ENCODE measurements at places on chromosomes 2 and 18.

- no peak for DNase-seq
Observed at GRCh38 chr18:29328932-29329331, 1152.0 kb upstream of the CDH2 start.

DNA sequence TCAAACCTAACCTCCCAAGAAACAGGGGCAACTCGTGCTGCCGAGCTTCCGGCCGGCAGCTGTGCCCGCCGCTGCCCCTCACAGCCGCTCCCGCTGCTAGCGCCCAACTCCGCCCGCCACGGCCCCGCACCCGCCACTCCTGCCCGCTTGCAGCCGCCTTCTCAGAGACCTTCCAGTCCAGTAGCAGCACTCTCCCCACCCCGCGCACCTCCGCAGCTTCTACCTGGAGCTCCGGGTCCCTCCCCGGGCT, 722 bp upstream of the C2orf15 start:
- no peak for DNase-seq

DNA sequence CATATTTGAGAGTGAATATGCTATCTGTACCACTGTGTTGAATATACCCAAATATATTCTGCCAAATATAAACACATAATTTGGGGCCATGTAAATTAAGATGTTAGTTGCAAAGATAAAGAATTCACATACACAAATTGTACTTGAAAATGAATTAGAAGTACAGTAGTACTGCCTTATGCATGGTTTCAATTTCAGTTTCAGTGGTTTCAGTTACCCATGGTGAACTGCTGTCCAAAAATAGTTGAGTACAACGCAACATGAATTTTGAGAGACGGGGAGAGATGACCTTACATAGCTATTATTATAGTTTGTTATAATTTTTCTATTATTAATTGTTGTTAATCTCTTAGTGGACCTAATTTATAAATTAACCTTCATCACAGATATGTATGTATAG, 1313.0 kb upstream of the FAM98A start:
- DNase-seq = no peak

GRCh38 chr2:1603059-1603458, 141.3 kb downstream of the PXDN start:
- no peak for DNase-seq

DNA sequence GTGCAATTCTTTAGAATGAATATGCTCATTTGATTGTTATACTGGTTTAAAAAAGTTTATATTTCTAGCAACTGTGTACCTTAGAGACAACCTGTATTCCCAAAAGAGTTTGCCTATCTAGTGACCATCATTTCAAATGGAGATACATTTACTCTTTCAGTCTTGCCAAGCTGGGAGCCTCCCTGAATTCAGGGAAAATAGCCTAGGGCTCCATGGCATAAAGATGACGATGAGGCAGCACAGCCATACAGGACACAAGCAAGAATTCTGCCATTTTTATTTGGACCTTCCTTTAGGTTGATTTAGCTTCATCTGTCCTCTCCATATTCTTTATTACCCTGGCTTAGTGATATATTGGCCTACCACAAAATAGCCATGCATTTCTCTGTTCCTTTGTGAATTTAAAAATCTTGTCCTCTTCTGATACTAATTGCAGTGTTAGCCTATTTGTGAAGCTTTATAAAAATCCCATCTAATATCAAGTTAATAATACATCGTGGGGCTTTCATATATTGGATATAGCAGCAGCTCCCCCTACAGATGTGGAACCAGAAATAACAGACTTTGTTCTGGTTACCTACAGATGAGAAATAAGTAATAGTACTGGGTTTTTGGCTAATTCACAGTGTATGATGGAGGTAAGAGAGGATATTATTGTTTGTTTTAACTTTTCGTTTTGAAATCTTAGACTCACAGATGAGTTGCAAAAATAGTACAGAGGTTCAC, 1661.9 kb upstream of the PIK3C3 start:
- DNase-seq = no peak

DNA sequence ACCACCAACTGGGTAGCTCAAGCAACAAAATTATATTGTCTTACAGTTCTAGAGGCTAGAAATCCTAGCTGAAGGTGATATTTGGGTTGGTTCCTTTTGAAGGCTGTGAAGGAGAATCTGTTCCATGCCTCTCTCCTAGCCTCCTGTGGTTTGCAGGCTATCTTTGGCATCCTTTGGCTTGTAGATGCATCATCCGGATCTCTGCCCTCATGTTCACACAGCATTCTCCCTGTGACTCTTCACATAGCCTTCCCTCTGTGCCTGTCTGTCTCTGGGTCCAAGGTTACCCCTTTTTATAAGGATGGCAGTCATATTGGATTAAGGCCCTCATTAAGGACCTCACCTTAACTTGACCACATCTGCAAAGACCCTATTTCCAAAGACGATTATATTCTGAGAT, 78.6 kb upstream of the MAP3K20 start:
- DNase-seq = no peak

DNA sequence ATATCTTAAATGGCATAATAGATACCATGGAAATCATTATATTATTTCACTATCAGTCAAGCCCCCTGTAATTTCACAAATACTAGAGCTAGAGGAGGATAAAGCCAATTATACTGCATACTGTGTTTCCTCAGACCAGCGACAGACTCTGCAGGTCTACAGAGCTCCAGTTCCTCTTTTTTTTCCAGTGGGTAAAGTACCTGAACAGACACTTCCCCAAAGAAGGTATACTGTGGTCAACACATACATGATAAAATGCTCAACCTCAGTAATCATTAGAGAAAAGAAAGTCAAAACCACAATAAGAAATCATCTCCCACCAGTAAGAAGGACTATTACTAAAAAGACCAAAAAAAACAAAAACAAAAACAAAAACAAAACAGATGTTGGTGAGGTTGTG, 44.6 kb downstream of the SCN7A start:
- no peak for DNase-seq

DNA sequence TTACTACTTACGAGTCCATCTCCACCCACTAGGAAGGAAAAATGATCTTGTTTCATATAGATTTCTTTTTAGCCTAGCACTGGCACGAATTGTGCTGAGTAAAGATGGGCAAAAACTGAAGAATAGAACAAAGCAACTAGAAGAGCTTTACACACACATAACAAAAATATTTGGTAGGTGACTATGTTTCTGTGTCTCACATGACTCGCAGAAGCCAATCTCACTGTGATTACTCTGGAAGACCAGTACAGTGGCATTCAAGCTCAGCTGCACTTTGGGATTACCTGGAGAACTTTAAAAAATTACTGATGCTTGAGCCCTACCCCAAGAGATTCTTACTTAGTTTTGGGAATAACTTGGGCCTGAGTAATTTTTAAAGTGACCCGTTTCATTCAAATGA, 378.7 kb downstream of the METTL4 start:
- DNase-seq = no peak

DNA sequence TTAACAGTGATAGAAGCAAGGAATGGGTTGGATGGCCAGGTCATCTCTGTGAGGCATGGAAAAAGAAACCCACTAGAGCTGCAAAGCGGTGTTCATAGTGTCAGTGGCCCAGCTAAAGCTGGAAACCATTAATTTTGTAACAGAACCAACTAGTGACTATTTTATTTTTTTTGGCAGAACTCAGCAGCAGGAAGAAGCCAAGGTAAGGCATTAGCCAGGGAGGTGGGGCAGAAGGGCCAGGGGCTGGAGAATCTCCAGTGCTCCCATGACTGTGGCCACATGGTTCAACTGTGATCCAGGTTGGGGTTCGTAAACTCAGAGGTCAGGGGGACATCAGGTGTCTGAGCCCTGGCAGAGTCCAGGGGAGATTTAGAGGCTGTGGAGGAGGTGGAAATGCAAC, 25.9 kb upstream of the YES1 start:
- no peak for DNase-seq

- DNase-seq = no peak
Observed at GRCh38 chr18:9549405-9549804, 65.0 kb downstream of the PPP4R1 start.

GRCh38 chr2:107222466-107222865, 336.5 kb upstream of the ST6GAL2 start:
- no peak for DNase-seq

DNA sequence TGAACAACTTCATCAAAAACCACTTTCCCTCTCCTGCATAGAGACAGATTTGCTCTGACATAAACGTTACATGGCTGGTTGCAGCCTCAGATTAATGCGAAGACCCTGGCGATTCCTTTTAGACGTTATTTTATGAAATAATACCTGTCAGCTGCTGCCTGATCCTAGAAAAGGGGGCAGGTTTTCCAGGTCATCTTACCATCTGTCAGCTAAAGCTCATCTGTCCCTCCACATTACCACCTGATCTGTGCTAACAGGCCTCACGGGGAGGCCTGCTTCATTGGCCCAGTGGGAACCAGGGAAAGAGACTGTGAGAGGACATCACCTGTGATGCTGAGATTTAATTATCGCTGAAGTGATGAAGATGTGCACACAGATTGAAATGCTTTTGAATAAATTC, 261.0 kb downstream of the ARHGAP15 start:
- no peak for DNase-seq

GRCh38 chr2:236862961-236863728, 222.5 kb upstream of the COPS8 start:
- DNase-seq = no peak

DNA sequence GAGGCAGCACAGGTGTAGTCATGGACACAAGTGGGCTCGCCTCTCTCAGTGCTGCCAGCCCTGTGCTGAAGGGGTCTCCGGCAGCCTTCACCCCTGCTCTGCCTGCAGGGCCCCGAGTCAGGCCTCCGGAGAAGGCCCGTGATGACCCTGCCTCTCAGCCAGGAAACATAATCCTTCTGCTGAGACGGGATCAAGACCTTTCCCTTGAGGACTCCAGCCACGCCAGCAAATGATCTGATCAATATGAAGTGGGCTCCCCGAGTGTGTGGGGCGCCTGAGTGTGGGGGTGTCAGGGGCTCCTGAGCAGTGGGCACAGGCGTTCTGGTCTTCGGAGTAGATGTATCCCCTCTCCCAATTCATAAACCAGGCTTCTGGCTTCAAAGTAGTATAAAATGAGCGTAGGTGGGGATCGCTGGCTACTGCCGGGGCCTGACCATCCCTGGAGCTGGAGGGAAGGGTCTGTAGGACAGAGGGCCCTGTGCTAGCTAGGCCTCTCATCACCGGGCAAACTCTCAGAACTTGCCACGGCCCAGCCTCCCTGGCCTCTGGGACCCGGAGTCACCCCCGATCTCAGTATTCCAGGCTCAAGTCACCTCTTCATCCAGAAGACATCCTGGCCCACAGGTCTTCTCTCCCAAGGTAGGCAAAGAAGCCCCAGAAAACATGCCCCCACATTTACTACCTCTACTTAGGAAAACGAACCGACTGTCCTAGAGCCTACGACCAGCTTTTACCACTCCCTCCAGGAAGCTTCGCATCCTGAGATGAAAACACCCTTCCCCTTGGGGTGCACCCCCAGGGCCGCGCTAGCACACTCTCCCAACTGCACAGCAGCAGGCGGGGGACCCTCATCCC, 33.6 kb downstream of the CRACDL start:
- DNase-seq = no peak

GRCh38 chr2:181944164-181944913, 41.3 kb upstream of the PPP1R1C start:
- no peak for DNase-seq

DNA sequence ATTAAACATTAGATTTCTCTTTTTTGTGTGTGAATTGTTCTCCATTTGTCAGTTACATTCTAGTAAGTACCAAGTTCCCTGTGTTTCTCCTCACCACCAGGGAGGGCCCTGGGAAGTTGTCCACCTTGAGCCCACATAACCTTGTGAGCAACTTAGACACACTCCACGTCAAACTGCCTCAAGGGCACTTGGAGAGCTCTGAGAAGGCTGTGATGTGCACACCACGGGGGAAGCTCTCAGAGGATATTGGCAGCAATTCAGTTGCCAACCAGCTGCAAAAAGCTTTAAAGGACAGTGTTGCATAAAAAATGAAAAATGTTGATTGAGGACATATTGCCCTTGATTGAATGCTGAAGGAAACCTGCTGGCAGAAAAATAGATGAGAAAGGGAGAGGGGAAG, 743.6 kb downstream of the RNF144A start:
- DNase-seq = no peak

DNA sequence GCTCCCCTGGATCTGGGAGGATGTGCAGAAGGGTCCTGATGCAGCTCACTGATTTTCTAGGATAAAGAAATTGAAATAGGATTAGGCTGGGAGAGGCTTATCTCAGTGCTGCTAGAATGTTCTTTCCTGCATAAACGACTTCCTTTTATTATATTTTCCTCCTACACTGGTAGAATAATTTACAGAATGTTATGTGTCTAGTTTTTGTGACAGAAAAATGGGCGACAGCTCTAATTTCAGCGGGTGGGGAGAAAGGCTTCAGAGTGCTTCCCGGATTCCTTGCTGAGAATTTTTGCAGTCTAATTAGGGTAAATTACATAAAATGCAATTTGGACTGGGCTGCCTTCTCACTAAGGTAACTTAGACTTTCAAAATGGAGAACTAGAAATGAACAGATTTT, 66.2 kb downstream of the SKA1 start:
- DNase-seq = no peak

DNA sequence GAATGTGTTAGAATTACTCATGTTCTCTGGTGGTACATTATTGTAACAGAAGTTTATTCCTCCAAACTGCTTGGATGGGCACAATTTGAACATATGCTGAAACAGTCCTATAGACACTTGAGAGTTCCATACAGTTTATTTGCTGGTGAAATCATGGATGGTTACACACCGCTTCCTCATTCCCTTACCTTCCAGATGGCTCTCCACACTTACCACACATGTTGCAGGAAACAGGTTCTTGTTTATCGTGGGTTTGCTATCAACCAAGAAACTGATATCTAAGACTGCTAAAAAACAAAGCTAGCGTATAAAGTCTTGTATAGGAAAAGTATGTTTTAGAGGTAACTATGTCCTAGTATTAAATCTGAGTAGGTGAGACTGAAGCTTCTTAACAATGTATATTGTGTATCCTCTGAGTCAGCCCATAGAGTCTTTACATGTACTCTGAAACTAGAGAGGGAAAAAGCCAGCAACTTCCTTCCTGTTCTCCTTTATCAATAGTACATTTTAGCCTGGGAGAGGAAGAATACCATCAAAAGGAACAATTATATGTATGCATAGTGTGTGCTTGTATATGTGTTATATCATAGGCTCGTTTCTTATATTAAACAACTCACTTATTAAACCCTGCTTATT, 313.1 kb downstream of the PLCL1 start:
- DNase-seq = no peak

DNA sequence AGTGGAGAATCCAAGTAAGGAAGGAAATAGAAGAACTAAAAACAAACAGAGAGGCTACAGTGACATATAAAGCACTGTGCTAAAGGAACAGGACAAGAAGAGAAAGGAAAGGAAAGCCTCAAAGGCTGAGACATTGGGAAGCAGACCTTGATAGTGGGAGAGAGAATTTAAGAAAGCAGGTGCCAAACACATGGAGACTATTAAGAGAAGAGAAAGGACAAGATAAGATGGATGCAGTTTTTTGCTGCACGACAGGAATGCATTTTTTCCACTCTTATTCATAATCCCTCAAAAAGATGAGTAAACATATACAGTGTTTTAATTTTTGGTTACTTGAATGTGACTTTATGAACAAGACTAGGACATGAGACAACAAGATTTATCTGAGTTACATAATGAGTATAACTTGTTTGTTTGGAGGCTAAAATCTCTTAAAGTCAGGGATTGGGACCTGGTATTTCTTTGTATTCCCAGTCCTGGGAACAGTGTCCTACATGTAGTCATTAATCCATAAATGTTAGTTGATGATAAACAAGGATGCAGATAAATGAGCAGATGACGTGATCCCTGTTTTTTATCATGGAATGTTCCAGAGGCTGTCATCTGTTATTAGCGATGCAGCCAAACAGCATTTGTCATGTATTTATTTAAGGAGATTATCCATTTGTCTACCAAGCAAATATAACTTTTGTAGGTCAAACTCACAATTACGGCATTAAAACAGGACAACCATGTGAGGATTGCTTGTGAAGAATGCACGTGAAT, 141.7 kb downstream of the DNER start:
- DNase-seq = no peak
